Liver (tissue), 10 donors: ENCODE measurements at places on chromosomes 5 and 9.
A peak's percentile ranks its signal among the peaks of the same experiment; 100 is the strongest.

DNA sequence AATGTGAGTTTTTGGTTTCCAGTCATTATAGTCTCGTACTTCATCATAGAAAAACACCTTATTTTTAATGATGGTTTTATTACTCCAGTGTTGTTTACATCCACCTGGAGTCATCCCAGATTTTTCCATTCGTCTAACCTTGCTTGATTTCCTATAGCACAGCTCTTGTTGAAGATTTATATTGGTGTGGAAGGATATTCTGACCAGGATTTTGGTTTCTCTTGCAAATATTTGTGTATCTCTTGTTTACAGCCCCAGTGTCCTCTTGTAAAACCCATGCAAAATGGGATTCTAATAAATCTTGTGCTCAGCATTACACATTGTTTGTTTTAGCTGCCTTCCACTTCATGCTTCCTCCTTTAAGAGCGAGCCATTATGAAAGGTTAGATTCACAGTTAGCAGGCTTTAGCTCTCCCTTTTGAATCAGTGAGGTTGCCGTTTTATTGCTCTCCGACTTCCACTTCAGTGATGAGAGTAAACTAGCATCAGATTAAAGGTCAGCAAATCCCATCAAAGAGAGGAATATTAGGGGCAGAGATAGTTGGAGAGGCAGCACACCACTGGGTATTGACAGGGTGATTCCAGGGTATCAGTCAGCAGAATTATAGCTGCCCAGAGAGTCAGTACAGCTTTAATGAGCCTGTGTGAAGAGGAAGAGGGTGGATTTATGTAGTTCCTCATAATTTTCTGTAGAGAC lies 157.1 kb downstream of the PBX3 start:
- DNase-seq = no peak

- DNase-seq = no peak
Observed at GRCh38 chr5:2156358-2157059, 273.8 kb upstream of the IRX4 start.

- DNase-seq = peak; percentile 91
Observed at GRCh38 chr9:137551264-137552021, at the start of gene MRPL41. Gene MRPL41, plus strand, starts transcription at chr9:137551879. Its CDS starts 203 bp downstream, at chr9:137552082.

- peak; percentile 19 for DNase-seq
Observed at GRCh38 chr5:133723651-133724366, 111.5 kb upstream of the FSTL4 start.

DNA sequence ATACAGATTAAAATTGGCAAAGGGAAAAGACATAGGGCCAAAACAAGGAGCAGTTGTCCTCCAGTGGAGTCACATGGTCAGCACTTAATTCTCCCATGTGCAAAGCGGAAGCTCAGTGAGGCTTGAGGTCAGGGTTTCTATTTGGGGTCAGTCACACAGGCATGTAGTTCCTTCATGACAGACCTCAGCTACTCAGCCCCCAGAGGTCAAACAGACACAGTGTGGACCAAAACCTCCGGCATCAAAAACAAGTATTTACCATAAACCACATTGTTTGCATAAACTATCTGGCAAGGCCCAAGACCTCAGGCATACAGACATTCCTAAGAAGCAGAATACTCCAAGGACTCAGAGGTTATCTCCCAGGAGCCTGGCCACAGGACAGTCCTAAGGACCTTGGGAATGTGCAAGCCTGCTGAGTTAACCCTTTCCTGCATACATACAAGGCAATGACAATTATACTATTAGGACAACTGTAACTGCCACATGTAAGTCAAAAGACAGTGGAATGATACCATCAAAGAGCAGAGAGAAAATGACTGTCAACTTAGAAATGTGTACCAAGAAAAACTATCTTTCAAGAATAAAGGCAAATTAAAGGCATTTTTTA lies 28.7 kb upstream of the FNIP1 start:
- no peak for DNase-seq

GRCh38 chr5:159059722-159060121 lies 40.0 kb downstream of the EBF1 start:
- DNase-seq = no peak

- DNase-seq = no peak
Observed at GRCh38 chr9:91162784-91163443, 198.8 kb downstream of the AUH start.

DNA sequence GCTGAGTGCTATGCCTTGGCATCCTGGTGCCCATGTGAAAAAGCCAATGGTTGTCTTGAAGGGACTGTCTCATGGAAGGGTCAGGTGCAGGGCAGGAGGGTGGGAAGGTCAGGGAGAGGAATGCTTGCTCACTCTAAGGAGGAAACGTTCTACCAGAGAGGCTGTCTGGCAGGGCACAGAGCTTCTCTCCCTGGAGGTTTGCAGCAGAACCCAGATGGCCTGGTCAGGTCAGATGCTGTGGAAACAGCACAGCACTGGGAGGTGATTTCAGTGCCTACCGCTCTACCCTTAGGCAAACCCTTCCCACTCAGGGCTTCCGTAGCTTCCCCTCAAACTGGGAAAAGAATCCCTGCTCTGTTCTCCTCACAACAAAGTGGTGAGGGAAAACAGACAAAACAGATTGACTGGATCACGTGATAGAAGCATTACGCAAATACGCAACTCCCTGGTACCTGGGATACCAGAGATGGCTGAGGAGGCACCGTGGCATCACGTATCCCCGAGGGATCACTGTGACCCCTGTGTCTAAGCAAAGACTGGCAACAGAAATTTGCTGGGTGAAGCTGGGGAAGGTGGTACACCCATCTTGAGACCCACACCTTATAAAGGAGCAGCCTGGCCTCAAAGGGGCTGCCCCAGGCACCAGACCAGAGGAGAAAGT lies 3.9 kb upstream of the MGAT1 start:
- DNase-seq = no peak

DNA sequence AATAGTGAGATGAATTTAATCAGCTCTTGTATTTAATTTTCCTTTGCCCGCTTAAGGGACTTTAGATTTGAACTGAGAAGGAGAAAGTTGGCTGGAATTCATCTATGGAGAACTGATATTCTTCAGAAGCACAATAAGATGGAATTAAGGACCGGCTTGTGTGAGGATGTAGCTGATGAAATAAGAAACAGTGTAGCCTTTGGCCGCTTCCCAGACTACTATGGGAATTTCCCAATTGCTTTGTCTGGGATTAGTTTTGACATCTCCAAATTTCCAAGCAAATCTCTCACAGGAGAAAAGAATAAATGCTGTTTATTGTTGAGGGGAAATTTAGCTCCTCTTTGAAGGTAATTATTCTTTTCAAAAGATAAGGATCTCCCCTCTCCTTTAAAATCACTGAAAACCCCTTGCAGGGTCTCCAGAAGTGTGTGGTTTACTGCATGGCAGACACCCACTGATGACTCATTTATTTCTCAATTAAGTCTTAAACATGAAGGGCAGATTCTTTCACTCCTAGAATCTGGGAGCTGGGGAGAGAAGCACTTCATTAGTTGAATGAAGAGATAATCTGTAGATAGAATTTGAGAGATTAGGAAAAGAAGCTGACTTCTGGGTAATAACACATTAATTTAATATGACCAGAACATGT lies 606.5 kb upstream of the ADAMTS16 start:
- no peak for DNase-seq

GRCh38 chr9:129888293-129889121 lies 53.2 kb downstream of the USP20 start:
- no peak for DNase-seq

- DNase-seq = no peak
Observed at GRCh38 chr5:4576161-4576748, 563.9 kb upstream of the ADAMTS16 start.
